ENCODE measurements at places on chromosomes 6 and 20.

GRCh38 chr6:34142061-34142998 lies 3.6 kb downstream of the GRM4 start:
- no peak for DNase-seq

DNA sequence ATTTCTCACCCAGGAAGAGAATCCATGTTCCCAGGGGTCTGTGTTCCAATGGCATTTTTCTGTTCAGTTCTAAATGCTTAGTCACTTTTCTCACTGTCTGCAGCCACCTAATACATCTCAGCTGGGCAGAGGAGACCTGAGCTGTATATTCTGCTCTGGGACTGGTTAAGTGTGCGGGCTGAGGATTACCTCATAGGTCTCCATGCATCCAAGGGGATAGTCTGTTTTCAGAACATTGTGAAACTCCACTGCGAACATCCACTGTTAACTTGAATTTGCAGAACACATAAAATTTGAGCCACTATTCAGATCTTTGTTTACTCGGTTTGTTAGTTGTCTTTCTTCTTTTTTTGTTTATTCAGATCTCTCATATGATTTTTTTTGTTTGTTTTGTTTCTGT lies 947.1 kb downstream of the TFAP2A start:
- DNase-seq: no peak

DNA sequence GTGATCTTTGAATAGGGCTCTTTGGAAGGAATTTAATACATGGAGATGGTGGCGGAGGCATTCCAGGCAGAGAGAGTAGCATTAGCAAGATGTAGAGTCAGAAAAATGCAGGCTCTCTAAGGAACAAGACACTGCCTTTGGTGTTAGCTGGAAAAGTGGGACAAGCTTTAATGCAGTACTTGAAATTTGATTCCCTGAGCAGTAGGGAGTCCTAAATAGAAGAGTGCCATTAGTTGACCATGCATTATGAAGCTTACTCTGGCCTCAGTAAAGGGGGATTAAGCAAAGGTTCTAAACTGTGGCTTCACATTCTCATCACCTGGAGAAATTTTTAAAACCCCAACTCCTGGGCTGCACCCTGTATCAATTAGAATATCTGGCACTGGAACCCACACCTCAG lies 494.8 kb upstream of the SOX4 start:
- DNase-seq: no peak

DNA sequence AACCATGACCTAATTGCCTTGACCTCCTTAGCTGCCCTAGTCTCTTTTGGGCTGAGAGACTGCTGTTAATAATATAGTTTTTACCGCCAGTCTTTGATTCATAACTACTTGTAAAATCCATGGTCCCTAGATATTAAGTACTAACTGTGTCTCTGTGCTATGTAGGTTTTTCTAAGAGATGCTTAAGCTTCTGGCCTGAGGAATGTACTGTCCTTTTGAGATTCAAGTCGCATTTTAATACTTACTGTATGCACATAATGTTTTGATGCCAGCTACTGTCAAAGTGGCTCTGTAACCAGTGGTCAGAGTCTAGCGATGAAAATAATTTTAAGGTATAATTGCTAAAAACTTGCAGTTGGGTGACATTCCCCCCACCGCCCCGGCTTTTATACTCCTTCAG lies 2.1 kb downstream of the AKAP12 start:
- DNase-seq: no peak

- DNase-seq: no peak
These were observed at the start of gene ZNF311 for GRCh38 chr6:29005183-29005885. TSS of gene ZNF311 (minus strand) at chr6:29005315. CDS start at chr6:29003954, 1,361 bp downstream.

DNA sequence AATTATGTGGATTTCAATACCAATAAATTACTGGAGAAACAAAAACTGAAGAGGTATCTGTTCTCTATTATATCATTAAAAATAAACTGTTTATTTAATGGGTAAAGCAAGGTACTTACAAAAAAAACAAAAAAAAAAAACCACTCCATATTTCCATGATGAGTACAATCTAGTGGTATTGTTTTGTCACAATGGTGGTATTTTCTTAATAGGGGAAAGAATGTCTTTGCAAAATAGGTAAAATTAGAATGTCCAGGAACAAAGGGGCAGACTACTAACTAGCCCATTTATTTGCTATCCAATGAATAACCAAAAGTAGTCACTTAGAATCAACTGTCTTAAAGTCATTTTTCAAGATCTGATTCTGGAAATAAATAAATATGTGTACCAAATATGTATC lies 92.0 kb downstream of the ARHGAP18 start:
- no peak for DNase-seq

DNA sequence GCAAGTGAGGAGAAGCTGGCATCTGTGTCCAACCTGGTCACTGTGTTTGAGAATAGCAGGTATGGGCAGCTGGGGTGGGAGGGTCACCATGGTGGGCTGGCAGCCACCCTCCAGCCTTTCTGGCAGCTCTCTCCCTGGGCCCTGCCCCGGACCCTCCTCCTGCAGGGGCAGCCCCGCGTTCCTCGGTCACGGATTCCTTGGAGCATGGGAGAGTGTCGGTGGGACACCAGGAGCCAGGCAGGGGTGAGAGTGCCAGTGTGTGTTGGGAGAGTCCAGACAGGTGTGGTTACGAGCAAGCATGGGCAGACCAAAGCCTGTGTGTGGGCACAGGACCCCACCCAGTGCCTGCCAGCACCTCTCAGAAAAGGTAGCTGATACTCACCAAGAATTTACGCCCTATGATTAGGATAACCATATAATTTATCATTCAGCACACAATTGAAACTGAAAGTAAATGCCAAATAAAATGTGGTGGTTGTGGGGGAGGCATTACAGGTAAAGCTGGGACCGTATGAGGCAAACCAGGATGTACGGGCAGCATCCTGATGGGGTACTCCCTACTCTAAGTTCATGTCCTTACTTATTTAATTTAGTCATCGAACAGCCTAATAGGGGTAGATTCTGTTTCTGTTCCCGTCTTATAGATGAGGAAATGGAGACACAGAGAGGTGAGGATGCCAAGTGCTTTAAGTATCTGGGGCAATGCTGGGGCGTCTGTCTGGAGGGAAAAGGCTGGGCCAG lies 542 bp downstream of the FGD2 start:
- DNase-seq: no peak
